ENCODE measurements at places on chromosomes 3 and 15.
A peak's percentile ranks its signal among the peaks of the same experiment; 100 is the strongest.

GRCh38 chr3:46673151-46674030 is 20.1 kb downstream of the ALS2CL start:
- no peak for DNase-seq

- no peak for DNase-seq
Measured at GRCh38 chr15:43118829-43119228, 13.0 kb upstream of the UBR1 start.

GRCh38 chr3:149494759-149495580 is 20.5 kb downstream of the TM4SF4 start:
- no peak for DNase-seq

- DNase-seq, result no peak
Measured at GRCh38 chr3:48661501-48662144, 1.1 kb downstream of the CELSR3 start.

DNA sequence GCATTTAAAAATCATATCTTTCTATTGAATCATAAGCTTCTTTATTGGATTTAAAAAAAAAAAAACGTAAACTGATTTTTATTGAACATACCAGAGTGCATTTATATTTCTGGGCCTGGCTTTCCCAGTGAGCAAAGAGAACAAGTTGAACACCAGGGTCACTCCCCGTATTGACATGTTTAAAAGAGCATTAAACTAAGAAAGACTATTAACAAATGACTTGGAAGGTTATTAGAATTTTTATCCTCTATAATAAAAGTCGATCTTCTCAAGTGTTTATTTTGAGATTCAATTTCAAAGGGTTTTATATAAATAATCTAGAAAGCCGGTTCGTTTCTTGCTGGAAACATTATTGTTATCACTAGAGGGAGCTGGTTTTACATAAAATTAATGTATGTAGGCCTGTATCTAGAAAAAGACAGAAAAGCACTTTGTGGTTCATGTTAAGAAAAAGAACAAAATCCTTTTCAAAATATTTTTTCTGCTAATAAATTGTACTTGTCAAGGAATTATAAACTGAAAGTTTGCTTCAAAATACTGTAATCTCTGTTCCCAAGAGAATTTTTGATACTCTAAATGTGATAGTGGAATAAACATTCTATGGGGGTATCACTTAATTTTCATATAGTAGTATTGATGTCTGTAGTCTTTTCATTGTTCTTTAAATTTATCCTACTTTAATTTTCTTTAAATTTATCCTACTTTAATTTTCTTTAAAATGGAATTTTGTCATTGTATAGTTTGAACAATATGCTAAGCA is 321.8 kb upstream of the MME start:
- no peak for DNase-seq

DNA sequence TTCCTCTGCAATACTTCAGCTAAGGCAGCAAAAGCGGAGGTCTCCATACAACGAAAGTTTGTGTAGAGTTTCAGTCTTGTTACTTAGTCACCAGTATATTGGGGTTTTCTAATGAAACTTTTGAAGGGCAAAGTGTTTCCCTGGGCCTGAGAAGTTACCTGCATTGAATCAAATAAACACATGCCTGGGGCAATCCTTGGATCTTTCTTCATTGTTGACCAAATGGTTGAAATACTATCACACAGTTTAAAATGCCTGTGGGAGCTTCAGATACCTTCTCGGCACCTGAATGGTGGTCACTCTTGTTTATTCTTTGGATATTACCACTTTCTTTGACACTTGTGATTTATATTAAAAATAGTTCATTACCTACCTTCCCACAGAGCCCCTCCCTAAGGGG is 988 bp upstream of the CHSY1 start:
- no peak for DNase-seq

DNA sequence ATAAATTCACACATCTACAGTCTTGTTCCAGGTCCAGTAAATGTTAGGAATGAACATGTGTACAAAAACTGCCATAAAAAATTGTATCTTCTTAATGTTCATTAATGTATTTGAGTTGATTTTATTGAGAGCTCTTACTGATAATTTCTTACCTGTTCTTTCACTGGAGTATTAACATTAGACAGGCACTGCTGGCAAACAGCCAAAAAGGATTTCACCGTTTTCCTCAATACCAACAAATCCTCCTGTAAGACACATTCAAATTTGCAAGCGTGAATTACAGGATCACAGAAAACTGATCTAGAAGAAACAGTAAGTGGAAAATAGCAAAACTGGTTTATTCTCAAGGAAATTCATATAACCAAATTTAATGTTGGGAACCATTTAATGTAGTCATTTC is 127.4 kb downstream of the PCCB start:
- no peak for DNase-seq

DNA sequence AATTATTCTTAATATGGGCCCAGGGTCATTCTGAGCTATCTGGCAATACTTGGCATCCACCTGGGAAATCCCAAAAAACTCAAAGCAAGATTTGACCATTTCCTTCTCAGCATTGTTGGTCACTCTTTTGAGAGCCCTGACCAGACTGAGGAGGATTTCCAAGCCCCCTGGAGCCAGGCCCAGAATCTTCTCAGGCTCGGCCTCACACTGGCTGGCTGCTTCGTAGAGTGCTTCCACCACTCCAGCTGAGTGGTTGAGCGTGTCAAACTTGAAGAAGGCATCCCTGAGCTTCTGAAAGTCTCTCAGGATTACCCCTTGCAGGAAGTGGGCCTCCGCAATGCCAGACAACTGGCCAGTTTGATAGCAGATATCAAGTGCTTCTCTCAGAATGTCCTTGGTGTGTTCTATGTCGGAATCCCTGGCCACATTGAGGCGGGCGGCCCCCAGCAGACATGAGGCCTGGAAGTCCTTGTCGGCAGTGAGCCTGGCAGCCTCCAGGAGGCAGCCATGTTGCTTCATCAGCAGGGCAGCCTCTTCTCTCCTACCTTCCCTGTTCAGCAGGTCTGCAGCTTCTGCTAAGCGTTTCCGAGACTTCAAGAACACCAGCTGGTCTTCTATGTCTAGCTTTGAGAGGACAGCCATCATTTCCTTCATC is 68.9 kb upstream of the DCLK3 start:
- peak; percentile 67 for DNase-seq

DNA sequence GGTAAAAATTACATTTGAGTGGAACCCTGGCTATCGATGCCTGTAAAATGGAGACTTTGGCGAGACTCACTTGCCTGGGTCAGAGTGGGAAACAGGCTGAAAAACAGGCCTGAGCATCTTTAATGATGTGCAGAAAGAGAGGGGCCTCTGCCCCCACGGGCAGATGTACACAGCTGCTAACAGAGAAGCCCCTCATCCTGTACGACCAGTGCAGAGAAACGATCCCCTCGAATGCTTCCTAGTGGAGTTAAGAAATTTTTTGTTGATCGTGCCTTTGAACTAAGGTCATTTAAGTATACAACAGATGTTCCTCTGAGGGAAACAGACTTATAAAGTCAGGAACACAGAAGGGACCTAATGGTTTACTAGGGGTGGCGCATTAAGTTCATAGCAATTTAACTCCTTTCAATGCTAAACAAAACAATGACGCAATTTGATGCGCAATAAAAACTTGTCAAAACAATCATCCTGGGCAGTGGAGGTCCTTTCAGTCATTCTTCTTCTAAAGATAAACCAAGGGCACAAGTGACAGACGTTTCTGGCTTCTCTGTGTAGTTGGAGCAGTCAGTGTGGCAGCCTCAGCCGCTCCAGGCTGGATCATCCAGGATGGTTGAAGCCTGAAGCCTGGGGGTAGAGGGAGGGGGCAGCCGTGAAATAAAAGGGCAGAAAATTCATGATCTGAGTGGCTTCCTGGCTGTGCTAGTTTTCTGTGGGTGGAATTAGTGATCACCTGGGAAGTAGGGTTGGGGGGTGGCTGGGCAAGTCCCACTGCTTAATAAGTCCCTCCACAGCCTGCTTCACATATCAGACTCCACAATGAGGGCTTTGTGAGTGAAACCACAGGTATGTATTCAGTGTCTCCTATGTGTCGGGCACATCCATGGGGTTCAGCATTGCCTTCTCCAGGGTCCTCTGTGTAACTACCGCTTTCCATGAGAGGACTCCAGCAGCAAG is 50.8 kb upstream of the MRPS22 start:
- no peak for DNase-seq

DNA sequence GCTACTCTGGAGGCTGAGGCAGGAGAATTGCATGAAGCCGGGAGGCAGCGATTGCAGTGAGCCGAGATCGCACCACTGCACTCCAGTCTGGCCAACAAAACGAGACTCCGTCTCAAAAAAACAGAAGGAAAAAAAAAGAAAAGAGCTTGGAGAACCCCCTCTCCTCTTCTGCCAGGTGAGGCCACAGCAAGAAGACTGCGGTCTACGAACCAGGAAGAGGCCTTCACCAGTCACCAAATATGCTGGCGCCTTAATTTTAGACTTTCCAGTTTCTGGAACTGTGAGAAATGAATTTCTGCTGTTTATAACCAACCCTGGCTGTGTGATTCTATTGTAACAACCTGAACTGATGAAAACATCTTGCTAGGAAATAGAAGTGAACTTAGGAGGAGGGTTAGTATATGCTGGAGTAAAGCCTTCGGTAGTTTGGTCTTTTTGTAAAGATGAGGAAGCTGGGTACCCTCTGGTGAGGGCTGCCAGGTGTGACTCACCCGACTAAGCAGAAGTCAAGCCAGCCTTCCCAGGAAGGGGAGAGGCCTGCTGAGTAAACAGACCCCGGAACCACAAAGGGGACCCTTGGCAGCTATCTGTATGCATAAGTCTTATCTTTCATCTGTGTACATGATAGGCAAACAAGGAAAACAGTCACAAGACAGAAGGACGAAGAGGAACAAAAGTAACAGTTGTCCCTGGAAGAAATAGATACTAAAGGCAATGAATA is 78.7 kb downstream of the KLF13 start:
- DNase-seq, result no peak

DNA sequence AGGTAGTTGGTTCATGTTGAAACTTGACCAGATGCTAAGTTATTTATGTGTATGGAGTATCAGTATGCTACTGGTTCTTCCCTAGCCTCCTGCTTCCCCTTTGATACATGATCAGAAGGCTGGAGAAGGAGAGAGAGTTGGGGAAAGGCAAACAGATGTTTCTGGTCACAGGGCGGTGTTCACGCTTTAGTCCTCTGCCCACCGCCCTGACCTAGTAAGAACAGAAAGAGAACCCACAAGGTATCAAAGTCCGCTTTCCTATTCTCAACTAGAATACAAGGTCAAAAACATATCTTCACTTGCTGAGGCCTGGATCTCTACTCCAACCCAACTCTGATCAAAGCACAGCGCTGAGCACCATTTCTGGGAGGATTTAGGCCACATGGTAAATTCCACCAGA is 55.5 kb downstream of the NCEH1 start:
- no peak for DNase-seq

- DNase-seq, result no peak
Measured at GRCh38 chr3:186567072-186567921, at the start of gene TBCCD1. TSS of gene TBCCD1 (minus strand) at chr3:186567339. CDS start at chr3:186564329, 3,010 bp downstream.

DNA sequence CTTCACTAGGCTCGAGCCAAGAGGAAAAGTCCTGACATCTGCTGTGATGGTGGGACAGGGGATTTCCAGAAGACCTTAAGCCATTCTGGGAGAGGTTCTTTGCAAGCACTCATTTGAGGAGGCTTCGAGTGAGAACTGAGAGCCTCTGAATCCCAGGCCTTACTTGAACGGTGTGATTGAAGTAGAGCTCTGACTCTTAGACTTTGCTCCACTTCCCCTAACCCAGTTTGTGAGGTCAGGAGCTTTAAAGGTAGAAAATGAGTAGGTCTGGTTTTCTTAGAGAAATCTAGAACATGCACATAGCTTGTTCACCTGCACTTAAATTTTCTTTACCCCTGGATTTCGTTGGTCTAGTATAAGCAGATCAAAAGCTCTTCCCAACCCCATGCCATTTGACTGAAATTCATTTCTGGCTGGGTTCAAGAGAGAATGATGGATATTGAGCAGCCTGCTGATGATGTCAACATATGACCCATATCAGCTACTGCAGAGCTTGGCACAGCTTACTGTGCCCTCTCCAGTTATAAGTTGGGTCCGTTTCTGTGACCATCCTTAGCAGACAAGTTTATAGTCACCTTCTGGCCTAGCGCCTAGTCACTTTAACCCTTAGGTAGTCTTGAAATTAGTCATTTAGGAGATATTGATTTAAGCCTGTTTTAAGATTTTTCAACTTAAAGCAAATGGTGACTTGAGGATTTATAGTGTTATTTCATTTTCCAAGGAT is 229.2 kb upstream of the CHRM5 start:
- DNase-seq, result no peak

GRCh38 chr15:78913012-78913411 is 31.8 kb downstream of the CTSH start:
- no peak for DNase-seq
